Effector CD4-positive, alpha-beta T cell (primary cell): ENCODE measurements at places on chromosomes 2 and 18.

DNA sequence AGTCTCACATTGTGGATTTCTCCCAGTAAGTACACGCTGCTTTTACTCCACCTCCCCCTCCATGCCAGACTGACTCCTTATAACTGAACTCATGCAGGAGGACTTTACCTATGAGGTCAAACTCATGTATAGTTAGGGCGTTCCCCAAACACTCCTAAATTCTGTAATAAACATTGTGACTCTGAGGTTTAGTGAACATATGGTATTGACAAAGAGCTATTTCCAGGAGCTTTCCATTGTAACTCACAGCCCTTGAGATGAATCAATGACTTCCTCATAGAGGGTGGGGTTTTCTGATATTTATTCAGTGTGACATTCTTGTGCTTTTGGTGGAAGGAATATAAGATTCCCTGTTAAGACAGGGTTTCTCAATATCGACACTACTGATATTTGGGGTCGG, 337.4 kb upstream of the SLC14A2 start:
- no peak for DNase-seq

DNA sequence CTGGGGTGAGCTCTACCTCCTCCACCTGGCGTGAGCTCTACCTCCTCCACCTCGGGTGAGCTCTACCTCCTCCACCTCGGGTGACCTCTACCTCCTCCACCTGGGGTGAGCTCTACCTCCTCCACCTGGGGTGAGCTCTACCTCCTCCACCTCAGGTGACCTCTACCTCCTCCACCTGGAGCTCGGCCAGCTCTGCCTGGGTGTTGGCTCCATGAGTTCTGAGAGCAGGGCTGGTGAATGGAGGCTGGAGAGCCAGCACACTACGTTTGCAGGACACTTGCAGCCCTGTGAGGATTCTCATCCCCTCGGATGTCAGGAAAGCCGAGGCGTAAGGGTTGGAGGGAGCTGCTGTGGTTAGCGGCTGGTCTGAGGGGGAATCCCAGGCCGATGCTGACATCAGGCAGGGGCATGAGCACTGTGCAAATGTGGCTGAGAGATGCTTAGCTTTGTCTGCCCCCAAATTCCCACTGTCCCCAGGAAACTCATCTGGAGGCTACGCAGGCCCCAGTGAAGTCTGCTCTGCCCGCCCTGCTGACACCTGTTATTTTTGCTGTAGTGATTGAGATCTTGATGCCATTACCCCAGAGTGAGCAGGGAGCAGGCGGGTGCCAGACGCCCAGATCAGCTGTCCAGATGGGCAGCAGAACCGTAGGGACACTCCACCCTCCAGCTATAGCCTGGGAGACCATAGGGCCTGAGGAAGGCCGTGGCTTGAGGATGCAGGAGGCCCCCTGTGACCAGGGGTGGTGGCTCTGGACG, 3.3 kb downstream of the CROCC2 start:
- DNase-seq = no peak

GRCh38 chr2:169739351-169739750, 5.7 kb downstream of the KLHL23 start:
- no peak for DNase-seq

DNA sequence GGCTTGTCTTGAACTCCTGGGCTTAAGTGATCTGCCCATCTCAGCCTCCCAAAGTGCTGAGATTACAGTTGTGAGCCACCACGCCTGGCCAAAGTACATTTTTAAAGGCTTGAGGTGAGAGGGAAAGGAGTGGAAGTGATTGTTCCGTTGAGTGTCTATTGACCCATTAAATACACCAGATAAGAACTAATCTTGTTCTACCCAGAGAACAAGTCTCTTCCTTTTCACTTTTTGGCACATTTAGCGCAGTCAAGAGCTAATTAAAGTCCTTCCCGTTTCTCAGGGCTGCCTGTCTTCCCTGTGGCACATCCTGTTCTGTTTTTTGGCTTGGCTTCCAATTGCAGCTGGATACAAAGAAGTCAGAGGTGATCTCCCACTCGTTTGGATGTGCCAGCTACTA, 172.3 kb downstream of the ALPK2 start:
- no peak for DNase-seq

DNA sequence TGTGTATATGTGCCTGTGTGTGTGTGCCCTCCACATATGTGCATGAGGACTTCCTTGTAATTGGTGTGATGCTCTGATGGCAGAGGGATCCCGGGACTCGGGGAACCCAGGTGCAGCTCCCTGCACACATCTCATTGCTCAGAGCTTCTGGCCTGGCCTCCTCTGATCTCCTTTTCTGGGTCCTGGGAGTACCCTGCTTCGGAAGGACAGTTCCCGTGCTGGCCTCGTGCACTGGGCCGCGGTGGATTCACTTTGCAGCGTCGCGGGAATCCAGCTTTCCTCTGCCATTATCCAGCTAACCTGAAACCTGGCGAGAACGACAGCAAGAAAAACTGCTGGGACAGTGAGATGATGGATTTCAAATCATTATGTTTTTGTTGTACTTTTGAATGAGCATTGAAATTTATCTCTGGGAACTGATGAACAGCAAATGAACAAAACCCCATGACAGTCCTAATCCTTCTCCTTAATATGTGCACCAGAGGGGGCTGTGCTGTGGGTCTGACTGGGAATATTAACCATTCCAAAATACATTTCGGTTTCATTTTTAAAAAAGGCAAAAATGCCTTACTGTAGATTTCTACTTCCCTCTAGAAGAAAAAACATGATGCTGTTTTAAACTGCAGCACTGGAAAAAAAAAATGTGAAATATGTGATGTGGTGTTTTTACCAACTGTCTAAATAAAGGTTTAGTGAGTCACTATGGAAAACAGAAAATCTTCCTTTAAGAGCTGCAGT, 78.2 kb downstream of the PTGR3 start:
- DNase-seq = no peak

GRCh38 chr2:24253303-24253919, 78.6 kb downstream of the FAM228A start:
- no peak for DNase-seq

- DNase-seq = no peak
These were observed 664.8 kb downstream of the DCC start for GRCh38 chr18:53004798-53005197.

- DNase-seq = no peak
These were observed 60.6 kb downstream of the SERTAD2 start for GRCh38 chr2:64593035-64593655.

- DNase-seq = no peak
These were observed 555.6 kb upstream of the ZEB2 start for GRCh38 chr2:145075454-145076062.

GRCh38 chr18:3305933-3306332, 44.0 kb downstream of the MYL12B start:
- no peak for DNase-seq

- DNase-seq = peak; percentile 35
These were observed 82.6 kb upstream of the TANK start for GRCh38 chr2:161077367-161078210.

- no peak for DNase-seq
These were observed 331.1 kb upstream of the SLC14A2 start for GRCh38 chr18:45284174-45284573.

- no peak for DNase-seq
These were observed 74.2 kb upstream of the FSIP2 start for GRCh38 chr2:185664384-185664783.

DNA sequence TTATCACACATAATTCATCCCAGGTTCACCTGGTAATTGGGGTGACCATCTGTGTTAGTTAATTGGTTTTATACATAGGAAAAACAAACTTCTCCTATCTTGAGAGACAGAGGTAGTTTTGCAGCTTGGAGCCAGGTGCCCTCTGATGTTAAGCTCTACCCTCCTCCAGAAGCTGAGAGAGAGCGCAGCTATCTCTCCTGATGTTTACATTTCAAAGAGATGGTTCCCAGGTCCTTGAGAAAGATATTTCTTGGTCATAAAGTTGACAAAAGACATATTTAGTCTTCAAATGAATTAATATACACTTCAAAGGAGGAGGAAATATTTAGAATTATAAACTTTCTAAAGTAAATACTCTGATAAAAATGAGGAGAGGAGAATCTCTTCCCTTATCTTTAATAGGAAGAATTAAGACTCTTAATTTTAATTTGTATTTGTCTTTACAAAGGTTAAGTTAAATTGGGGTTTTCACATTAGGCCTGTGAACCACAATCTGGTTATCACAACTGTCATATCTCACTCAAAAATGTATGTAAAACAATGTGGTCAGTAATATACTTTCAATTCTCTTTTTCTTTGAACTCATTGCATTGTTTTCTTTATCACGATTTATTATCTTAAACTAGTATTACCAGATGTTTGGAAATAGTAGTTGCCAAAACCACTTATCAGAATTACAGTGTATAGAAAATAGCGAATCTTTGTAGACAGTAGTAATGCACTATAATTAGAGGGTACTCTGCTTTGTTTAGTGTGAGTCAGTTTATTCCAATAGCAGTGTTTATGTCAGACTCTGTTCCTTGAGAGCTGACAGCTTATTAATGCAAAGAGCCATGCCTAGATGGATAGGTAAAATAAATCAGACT, 26.8 kb downstream of the SERPINB4 start:
- DNase-seq = no peak
